Osteocyte (in vitro differentiated cells): ENCODE measurements at places on chromosomes 1 and 21. TPM values are rescaled to one million over a fixed set of nuclear protein-coding genes. Genes with fewer than 3 reads are reported as not detected.

ABCA4 gene
- 6.0 and 6.6 TPM in 2 replicates for total RNA-seq

- no peak for DNase-seq
Observed at GRCh38 chr1:21754583-21754982, 28.4 kb downstream of the USP48 start.

- no peak for DNase-seq
Observed at GRCh38 chr1:175116210-175116798, 48.7 kb downstream of the TNN start.

DNA sequence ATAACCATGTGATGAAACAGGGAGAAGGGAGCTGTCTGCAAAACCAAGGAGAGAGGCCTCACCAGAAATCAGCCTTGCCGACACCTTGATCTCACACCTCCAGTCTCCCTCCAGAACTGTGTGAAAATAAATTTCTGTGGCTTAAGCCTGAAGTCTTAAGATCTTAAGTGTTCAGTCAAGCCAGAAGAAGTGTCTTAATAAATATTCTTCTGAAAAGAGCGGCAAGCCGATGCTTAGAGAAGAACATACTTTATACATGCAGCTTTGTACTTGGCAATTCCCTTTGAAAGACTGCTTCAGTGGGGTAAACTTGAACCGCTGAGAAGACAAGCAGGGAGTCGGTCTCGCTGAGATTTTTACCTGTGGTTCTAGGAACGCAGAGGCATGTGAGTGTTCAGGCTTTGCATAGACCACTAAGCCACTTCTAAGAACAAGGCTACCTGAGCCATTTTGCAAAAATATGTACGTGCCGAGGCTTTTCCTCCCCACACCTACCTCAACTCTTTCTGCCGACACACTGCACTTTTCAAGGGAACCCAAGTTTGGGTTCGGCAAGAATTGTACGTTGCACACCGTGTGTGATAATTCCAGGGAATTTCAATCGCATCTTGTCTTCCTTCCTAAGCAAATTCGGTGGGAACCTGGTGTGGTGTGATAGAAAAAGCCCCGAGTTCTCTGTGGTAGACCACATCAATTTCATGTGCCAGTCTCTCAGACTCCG lies 3.4 kb downstream of the RUNX1 start:
- no peak for DNase-seq

GRCh38 chr1:160726498-160727315 lies 12.3 kb upstream of the SLAMF7 start:
- DNase-seq = no peak
